CD4-positive, CD25-positive, alpha-beta regulatory T cell (primary cell): ENCODE measurements at places on chromosomes 12 and 14. TPM values are rescaled to one million over a fixed set of nuclear protein-coding genes. Genes with fewer than 3 reads are reported as not detected.

Gene RFLNA
- total RNA-seq = not detected

Gene BTBD7
- 27.8 TPM for total RNA-seq

Gene SCNN1A
- total RNA-seq = 0.86 TPM

Gene ARHGAP9
- 403 TPM for total RNA-seq

DNA sequence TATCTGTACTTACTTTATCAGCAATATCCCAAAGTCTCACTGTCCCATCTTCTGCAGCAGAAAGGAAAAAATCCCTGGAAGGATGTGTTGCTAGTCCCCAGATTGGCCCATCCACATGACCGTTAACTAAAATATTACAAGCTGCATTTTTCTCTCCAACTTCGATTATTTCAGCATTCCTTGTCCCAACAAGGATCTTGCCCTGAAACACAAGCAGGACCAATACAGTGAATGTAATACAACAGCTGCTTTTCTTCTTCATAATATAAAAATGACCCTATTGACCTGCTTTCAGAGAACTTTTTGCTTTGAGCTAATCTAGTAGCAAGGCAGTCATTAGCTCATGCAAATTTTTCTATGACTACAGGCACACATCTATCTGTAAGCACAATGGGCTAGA is 58.3 kb downstream of the ZC3H14 start:
- DNase-seq = no peak

DNA sequence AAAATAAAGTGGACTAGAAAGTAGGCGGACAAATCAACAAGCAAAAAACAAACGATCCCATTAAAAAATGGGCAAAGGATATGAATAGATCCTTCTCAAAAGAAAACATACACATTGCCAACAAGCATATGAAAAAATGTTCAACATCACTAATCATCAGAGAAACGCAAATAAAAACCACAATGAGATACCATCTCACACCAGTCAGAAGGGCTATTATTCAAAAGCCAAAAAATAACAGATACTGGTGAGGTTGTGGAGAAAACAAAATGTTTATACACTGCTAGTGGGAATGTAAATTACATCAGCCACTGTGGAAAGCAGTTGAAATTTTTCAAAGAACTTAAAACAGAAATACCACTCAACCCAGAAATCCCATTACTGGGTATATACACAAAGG is 70.3 kb downstream of the RPS6KA5 start:
- no peak for DNase-seq

DNA sequence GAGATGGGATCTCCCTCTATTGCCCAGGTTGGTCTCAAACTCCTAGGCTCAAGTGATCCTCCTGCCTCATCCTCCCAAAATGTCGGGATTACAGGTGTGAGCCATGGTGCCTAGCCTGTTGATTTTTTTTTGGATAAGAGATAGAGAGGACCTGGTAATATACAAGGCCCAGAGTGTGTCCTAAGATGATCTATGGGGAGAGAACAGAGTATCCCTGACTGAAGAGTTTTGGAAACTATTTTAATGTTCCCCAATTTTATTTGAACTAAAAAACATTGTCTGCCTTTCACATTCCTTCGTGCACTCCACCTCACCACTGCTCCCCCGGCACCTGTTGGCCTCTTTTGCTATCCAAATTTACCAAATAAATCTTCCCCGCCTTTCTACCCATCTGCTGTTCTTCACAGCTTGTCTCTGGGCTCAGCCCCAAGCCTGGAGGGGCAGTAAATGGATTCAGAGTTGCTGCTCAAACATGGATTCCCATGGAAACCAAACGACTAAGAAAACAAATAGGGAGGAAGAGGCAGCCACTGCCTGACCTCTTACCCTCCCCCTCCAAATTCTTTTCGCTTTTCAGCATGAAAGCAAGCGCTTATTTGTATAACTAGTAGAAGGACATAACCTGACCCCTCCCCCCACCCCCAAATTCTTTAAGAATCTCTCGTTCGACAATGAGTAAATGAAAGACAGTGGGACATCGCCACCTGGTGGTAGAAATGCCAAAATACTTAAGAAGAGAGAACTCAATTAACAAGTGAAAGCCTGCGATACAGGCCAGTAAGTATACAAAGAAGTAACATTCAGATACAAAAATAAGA is 22.6 kb downstream of the OR10G3 start:
- DNase-seq = peak; percentile 89

GRCh38 chr12:47547077-47547476 is 158.8 kb downstream of the RPAP3 start:
- DNase-seq = no peak

GRCh38 chr12:108507971-108508642 is 7.0 kb upstream of the FICD start:
- DNase-seq = peak; percentile 21

- no peak for DNase-seq
These were observed 13.5 kb downstream of the OR5AU1 start for GRCh38 chr14:21142357-21142756.

- DNase-seq = peak; percentile 2
These were observed 95.6 kb downstream of the GAS2L3 start for GRCh38 chr12:100668945-100669536.

- DNase-seq = no peak
These were observed 72.1 kb upstream of the SRSF5 start for GRCh38 chr14:69694730-69695281.

DNA sequence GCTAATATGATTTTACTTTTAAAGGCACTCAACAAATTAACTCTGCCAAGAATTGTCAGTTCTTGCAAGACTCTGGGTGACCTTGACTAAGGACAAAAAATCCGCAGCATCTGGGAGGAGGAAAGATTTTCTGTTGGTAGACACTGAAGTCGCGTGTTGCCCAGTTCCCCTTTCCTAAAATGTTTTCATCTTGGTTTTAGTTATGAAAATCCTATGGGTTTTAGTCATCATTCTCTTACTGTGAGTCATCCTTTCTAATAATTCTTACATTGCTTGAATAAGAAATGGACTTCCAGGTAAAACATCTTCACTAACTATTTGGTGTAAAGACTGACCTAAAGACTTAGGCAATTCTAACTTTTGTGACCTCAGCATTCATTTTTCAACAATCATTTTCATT is 9.1 kb downstream of the GSG1 start:
- DNase-seq = no peak

GRCh38 chr12:57902478-57902969 is 38.8 kb upstream of the ATP23 start:
- DNase-seq = no peak

GRCh38 chr14:25150401-25150800 is 100.5 kb upstream of the STXBP6 start:
- no peak for DNase-seq

DNA sequence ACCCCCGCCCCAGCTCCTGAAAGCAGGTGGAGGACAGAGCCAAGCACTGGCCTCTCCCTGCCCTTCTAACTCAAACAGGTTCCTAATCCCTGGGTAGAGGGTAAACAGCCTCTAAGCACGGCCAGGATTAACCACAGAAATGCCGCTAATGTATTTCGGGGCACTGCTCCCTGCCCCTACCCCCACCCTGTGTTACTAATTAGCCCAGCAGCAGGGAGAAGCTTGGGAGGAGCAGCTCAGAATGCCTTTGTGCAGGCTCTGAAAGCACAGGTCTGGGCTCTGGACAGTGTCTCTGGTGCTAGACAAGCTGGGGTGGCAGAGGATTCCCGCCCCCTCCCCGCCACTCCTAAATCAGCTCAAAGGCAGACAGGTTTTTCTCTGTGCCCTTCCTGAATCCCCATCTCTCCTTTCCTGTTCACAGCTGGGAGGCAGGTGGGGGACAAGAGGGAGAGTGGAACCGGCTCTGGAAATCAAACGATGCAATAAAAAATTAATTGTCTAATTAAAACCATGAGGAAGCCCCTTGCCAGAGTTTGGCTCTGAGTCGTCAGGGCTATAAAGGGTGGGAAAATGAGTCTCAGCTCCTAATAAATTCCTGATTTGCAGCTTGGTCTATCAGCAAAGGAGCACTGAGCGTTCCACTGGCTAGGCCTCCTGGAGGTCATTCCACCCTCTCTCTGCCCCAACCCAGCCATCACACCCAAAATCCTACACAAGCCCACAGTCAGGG is 53.0 kb downstream of the SMUG1 start:
- DNase-seq = no peak

DNA sequence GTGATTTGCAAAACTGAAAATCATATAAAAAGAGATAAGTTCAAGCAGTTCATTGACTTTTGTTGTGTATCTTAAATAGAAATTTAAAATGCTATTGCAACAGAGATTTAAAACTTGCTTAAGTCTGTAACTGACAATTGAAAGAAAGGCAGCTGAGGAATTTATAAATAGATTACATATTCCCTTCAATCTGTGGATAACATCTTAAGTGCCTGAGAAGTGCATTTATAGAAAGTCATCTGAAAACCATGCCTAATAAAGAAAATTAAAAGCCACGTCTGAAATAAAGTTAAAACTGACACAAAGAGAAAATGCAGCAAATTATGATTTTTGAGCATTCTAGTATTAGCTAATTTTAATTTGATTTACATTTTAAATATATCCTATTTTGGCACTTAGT is 479.8 kb downstream of the MDGA2 start:
- no peak for DNase-seq

DNA sequence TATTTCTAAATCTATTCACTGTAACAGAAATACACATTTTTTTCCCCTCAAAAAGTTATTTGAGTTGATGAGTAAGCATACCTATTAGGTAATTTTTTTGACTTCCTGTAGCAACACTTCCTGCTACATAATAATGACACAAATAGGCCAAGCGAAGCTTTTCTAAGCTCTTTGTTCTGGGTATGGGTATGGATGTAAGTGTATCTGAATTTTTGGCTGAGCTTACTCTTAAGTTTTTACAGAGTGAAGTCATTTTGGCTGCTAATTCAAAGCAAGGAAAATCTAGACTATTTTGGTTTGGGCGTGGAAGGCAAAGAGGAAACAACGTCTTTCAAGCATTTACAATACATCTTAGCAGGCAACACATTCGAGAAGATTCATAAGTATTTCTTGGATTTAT is 1206.0 kb upstream of the FLRT2 start:
- no peak for DNase-seq

GRCh38 chr14:53055003-53055402 is 98.1 kb downstream of the DDHD1 start:
- DNase-seq = peak; percentile 67

- no peak for DNase-seq
These were observed 40.0 kb downstream of the FBRSL1 start for GRCh38 chr12:132529906-132530305.
